ENCODE measurements at places on chromosomes 13 and 19.

- no peak for DNase-seq
Measured at GRCh38 chr19:2337329-2337707, 8.8 kb downstream of the SPPL2B start.

DNA sequence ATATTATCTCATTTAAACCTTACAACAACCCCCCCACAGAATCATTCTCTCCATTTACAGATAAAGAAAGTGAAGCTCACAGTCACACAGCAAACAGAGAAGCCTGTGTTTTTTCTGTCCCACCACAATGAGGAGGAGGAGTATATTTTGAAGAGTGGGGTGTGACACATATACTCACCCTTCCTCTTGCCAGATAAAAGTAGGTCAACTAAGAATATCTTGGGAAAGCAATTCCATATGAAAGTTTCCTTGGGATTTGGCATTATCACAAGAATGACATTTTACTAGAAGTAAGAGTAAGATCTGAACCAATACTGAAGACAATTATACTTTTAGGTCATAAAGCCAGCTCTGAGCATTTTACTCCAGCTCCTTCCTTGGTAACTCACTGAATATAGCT is 287.5 kb upstream of the HTR2A start:
- no peak for DNase-seq

- no peak for DNase-seq
Measured at GRCh38 chr19:40799558-40800338, 757 bp downstream of the EGLN2 start.

- no peak for DNase-seq
Measured at GRCh38 chr19:49679771-49680413, 2.8 kb downstream of the PRMT1 start.

DNA sequence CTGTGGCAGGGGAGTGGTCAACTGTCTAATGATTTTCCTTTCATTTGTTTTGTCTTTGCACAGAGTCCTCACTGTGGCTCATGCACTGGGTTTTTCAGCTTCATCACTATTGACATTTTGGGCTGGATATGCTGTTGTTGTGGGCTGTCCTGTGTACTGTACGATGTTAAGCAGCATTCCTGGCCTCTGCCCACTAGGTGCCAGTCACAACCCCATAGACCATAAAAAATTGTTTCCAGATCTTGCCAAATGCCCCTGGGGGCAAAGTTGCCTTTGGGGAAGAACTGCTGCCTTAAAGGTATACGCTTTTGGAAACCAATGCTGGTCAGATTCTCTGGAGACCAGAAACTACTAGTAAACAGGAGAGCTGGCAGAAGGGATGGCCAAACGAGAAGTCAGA is 310.4 kb downstream of the SPRY2 start:
- DNase-seq = no peak

- DNase-seq = no peak
Measured at GRCh38 chr13:95624020-95624419, 20.5 kb downstream of the DZIP1 start.

GRCh38 chr13:67464154-67464553 is 234.0 kb upstream of the PCDH9 start:
- no peak for DNase-seq

- DNase-seq = no peak
Measured at GRCh38 chr13:33135097-33135496, 118.9 kb downstream of the KL start.

DNA sequence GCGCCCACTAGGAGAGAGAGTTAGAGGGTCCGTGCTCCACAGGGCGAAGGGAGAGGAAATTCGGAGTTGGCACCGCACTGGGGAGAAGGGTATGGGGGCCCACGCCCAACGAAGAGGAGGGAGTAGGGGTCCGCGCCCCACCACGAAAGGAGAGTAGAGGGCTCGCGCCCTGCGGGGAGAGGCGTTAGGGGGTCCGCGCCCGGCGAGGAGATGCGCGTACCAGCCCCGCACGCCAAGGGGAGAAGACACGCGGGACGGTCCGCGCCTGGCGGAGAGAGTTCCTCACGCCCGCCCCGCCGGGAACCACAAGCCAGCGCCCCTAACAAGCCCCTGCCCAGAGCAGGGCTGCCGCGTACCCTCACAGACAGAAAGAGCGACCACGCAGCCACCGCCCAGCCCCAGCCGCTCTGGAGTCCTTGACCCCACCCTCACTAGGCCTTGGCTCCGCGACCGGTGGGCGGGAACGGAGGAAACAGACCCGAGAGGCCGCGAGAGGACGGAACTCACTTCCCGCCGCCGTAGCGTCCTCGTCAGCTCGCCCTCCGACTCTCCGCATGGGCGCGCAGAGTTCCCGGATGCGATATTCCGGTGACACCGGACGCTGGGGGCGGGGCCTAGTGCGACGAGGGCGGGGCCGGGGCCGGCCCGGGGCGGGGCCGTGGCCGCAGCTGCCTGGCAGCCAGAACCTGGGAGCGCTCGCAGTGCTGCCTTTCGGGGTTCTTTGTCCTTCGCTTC is 20.0 kb upstream of the ZSCAN18 start:
- no peak for DNase-seq

DNA sequence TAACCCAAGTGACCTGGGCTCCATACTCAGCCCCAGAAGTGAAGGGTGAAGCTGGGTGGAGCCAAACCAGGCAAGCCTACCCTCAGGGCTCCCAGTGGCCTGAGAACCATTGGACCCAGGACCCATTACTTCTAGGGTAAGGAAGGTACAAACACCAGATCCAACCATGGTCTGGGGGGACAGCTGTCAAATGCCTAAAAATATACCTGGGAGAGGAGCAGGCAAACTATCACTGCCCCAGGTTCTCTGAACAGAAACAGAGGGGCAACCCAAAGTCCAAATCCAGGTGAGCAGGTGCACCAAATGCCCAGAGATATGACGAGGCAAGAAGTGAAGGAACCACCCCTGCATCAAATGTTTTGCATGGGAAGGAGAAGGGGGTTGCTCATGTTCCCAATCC is 6.1 kb upstream of the CEACAM7 start:
- DNase-seq = no peak

Data from activated naive CD4-positive, alpha-beta T cell treated with anti-CD3 and anti-CD28 coated beads, Interleukin-2, amount 50 U/mL, for 16 hours (primary cell).